Stimulated activated CD4-positive, alpha-beta T cell treated with anti-CD3 and anti-CD28 coated beads, Interleukin-1b, Interleukin-23, amount 100 ng/mL, for 24 hours (primary cell): ENCODE measurements at places on chromosomes 7 and 10.
A peak's percentile ranks its signal among the peaks of the same experiment; 100 is the strongest.

- DNase-seq = peak; percentile 74
Measured at GRCh38 chr10:27240212-27241009, at the start of gene ACBD5. Gene ACBD5 (minus strand): TSS chr10:27240797. CDS start chr10:27240688, 109 bp downstream.

DNA sequence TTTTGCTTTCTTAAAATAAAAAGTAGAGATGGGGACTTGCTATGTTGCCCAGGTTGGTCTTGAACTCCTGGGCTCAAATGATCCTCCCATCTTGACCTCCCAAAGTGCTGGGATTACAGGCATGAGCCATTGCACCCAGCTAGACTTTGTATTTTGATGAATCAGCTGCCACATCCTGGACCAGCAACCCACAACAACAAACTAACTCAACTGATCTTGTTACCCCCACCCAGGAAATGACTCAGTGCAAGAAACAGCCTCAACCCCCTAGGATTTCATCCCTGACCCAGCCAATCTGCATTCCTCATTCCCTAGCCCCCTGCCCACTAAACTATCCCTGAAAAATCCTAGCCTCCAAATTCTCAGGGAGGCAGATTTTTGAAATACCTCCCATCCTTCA is 123.8 kb downstream of the IPMK start:
- no peak for DNase-seq

GRCh38 chr10:127978481-127978880 is 71.6 kb downstream of the PTPRE start:
- DNase-seq = no peak

GRCh38 chr10:117804470-117805011 is 242.2 kb downstream of the RAB11FIP2 start:
- DNase-seq = no peak

- DNase-seq = no peak
Measured at GRCh38 chr7:36400036-36400435, 10.4 kb downstream of the ANLN start.

- no peak for DNase-seq
Measured at GRCh38 chr7:116616555-116617059, 55.4 kb upstream of the MET start.

GRCh38 chr10:47381103-47381395 is 3.0 kb downstream of the ZNF488 start:
- no peak for DNase-seq

DNA sequence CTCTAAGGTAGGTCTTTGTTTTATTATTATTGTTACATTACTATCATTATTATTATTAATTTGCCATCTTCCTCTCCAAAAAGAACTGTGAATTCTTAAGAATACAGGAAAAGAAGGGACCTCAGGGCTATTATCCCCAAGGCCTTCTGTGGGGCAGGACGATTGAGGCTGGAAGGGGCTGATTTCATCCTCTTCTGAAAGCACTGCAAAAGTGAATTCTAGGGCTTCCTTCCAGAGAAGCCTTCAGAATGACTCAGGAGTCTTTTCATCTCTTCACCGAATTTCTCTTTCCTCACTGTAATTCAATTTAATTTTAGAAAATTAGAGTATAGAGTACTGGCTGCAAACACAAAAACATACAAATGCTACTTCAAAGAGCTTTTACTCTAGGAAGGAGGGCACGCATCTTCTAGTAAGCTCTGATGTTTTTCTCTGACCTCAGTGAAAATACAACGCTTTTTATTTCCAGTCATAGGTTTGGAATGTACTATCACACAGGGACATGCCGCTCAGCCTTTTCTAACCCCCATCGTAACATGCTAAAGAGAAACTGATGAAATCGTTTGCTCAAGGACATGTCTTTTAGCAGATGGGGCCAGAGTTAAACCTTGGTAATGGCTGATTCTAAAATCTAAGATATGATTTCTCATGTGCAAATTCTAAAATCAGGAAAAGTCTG is 280.2 kb upstream of the PITRM1 start:
- DNase-seq = no peak

- no peak for DNase-seq
Measured at GRCh38 chr10:120559800-120560199, 102.8 kb downstream of the PLPP4 start.

DNA sequence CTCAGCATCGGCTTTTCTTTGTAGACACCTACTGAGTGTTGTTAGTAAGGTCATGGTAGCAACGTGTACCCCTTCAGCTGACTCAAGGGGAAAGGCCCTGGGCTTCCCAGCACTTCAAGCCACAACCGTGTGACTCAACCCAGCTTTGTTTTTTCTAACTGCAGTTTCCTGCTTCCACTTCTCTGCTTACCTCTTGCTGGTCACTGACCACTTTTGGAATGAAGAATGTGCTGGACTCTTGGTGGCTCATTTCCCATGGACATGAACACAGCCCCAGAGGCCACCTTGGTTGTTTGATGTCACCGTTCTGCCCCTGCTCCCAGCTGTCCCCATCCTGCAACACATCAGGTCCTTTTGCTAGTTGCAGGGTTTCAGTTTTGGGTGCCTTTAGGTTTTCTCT is 69.5 kb upstream of the ZNF438 start:
- DNase-seq = peak; percentile 39

GRCh38 chr7:150514748-150515222 is at the start of gene GIMAP7:
Gene GIMAP7 (plus strand): TSS chr7:150514872. CDS start chr7:150519975, 5,103 bp downstream.
- DNase-seq = no peak
